ENCODE measurements at places on chromosomes 1 and 21.
A peak's percentile ranks its signal among the peaks of the same experiment; 100 is the strongest.

DNA sequence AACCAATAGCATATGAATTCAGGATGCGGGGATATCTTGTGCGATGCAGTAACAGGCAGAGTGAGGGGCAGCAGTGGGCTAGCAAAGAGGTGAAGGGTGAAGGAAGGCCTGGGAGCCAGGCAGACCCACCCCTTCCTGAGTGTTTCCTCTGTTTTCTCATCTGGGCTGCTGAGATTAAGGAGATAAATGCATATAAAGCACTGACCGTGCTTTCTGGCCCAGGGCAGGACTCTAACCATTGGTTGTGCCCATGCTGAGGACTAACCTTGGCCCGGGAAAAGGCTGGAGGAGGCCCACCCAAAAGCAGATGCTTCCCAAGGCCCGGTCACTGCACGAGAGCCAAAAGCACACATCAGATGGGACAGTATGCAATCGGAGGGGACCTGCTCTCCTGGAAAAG is 87.6 kb downstream of the PSMG1 start:
- H3K27ac ChIP-seq: no peak overlapping the region
- no peaks in the 10 kb centered on the region for H3K36me3 ChIP-seq

DNA sequence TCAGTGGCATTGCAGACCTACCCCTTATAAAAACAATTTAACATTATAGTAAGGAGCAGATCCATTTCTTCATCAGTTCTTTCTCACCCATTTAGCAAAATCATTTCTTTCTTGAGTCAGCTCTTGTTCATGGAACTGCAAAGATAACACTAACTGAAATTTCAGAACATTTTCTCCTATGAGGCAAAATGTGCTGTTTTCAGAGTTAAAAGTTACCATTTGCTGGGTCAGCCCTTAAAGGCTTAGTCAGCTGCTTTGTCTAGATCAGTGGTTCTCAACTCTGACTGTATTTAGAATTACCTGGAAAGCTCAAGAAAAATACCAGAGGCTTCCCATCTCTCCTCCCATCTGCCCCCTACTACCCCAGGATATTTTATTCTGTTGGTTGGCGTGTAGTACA is 12.2 kb downstream of the METTL13 start:
- peaks cover 82% of the 10 kb centered on the region for H3K36me3 ChIP-seq
- H3K27me3 ChIP-seq: no peaks in the 10 kb centered on the region
- peak overlapping the region; percentile 51 for H3K4me3 ChIP-seq

GRCh38 chr21:29301691-29302090 is 3.0 kb downstream of the BACH1 start:
- H3K27me3 ChIP-seq: no peaks in the 10 kb centered on the region
- H3K4me1 ChIP-seq: peaks cover 51% of the 10 kb centered on the region
- no peak overlapping the region for H3K27ac ChIP-seq
- peak overlapping the region; percentile 10 for H3K4me3 ChIP-seq
- DNase-seq: no peak

GRCh38 chr1:921011-921837 is 2.5 kb upstream of the SAMD11 start:
- no peak overlapping the region for H3K4me3 ChIP-seq
- no peak for DNase-seq

DNA sequence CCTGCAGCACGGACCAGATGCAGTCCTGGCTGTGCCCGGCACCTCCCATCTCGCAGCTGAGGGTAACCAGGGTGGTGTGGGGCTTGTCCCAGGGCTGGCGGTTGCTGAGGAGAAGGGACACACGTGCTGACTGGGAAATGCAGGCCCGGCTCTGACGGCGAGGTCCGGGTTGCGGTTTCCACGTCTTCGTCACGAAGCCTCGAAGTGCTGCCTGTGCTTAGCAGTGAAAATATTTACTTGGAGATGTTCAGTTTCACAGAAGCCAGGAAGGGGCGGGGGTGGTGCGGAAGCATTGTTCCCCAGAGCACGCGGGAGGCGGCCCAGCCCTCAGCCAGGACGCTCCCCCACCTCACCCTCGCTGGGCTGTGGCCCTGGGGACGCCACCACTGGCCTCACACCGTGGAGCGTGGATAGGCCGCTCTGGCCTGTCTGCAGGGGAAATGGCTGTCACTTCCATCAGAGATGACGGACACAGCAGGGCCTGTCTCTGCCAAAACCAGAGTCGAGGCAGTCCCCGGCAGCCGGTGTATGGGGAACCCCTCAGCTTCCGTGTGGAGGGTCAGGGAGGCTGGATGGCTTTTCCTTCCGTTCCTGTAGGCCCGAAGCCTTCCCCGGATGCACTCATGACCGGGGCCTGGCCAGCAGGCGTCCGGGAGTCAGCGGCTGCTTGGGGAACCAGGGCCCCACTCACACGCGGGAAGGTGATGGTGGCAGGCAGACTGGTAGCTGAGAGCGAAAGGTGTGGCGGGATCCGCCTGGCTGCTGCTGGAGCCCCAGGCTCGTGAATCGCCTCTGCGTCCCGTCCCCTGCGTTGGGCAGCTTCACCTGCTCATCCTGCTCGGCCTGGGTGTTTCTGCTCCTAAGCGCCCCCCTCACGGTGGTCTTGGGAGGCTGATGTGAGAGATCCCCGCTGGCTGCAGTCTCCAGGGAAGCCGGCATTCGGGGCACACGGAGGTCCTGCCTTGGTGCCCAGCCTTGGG is 14.7 kb upstream of the POFUT2 start:
- DNase-seq: peak; percentile 87
- H3K27ac ChIP-seq: peak overlapping the region; percentile 81
- no peaks in the 10 kb centered on the region for H3K36me3 ChIP-seq
- H3K4me1 ChIP-seq: no peaks in the 10 kb centered on the region
- no peaks in the 10 kb centered on the region for H3K27me3 ChIP-seq

- no peak overlapping the region for H3K4me3 ChIP-seq
- H3K36me3 ChIP-seq: no peaks in the 10 kb centered on the region
- H3K4me1 ChIP-seq: no peaks in the 10 kb centered on the region
- H3K27me3 ChIP-seq: peaks cover 12% of the 10 kb centered on the region
- no peak overlapping the region for H3K27ac ChIP-seq
Observed at GRCh38 chr1:157274698-157275534, 136.7 kb upstream of the ETV3 start.

DNA sequence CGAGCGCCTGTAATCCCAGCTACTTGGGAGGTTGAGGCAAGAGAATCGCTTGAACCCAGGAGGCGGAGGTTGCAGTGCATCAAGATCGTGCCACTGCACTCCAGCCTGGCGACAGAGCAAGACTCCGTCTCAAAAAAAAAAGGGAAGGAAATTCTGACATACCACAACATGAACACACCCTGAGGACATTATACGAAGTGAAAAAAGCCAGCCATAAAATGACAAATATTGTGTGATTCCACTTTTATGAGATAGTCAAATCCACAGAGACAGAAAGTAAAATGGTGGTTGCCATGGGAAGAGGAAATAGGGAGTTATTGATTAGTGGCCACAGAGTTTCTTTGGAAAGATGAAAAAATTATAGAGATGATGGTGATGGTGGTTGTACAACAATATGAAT is 41.7 kb downstream of the EVI5 start:
- H3K27me3 ChIP-seq: peaks cover 16% of the 10 kb centered on the region
- no peaks in the 10 kb centered on the region for H3K36me3 ChIP-seq
- H3K4me1 ChIP-seq: no peaks in the 10 kb centered on the region
- no peak overlapping the region for H3K4me3 ChIP-seq
- no peak overlapping the region for H3K27ac ChIP-seq

- no peak overlapping the region for H3K4me3 ChIP-seq
- H3K4me1 ChIP-seq: no peaks in the 10 kb centered on the region
- no peaks in the 10 kb centered on the region for H3K36me3 ChIP-seq
- H3K27me3 ChIP-seq: peaks cover 2% of the 10 kb centered on the region
- no peak for DNase-seq
Observed at GRCh38 chr1:220504329-220504728, 23.6 kb upstream of the MARK1 start.

- no peak overlapping the region for H3K4me3 ChIP-seq
- no peak overlapping the region for H3K27ac ChIP-seq
- H3K27me3 ChIP-seq: peaks cover 7% of the 10 kb centered on the region
Observed at GRCh38 chr1:209368864-209369598, 214.5 kb upstream of the CAMK1G start.

- peaks cover 5% of the 10 kb centered on the region for H3K27me3 ChIP-seq
- no peak overlapping the region for H3K27ac ChIP-seq
- H3K4me3 ChIP-seq: no peak overlapping the region
Observed at GRCh38 chr1:197954718-197955418, 37.7 kb downstream of the LHX9 start.

DNA sequence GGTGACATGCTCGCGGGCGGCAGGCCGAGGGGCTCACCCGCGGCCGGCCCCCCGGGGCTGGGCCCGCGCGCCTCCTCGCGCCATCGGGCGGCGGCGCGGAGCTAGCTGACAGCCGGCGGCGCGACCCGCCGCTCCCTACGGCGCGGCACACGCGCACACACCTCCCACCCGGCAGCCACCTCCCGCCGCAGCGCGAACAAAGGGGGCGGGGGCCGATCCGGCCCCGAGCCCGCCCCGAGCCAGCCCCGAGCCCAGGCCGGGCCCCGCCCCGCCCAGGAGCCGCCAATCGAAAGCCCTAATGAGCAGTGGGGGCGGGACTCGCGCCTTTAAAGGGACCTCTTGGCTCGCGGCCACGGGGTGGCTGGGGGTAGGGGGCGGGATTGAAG is at the start of gene KIF21B:
Gene KIF21B (minus strand): TSS at position 198 of the 386 bp plus-strand sequence. CDS start 331 bp downstream, outside the sequence.
- peak; percentile 98 for DNase-seq
- peaks cover 10% of the 10 kb centered on the region for H3K36me3 ChIP-seq
- peak within 1 kb of the TSS; percentile 97 for H3K27ac ChIP-seq
- H3K4me3 ChIP-seq: peak within 1 kb of the TSS; percentile 90
- H3K4me1 ChIP-seq: peaks cover 70% of the 10 kb centered on the region
- no peaks in the 10 kb centered on the region for H3K27me3 ChIP-seq

DNA sequence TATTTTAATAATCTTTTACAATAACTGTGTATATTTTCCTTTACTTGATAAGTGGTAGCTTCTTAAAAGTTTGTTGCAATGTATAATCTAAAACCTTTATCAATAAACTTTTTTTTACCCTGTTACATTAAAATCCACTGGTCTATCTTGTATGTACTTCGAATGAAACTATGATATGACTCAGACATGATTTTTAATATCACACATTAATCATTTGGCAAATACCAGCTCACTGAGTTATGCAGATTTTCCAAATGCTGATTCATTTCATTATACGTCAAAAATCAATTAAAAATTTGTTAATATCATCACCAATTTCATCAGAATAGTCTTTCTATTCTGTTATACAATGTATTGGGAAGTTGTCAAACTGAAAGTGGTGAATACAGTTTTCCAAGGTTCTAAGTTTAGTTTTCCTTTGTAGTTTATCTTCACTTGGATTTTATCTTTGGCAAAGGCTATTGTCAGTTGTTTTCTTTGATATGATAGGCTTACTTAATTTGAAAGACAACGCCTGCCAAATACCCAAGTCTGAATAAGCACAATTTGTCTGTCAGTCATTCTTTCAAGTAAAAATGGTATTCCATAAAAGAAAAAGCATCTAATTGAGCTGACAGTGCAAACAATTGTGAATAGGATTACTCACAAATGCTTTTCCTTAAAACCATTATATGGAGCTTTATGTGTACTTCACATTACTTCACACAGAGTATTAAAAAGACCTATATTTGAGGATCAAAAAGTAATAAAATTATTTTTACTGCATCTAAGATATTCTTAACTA is 127.0 kb downstream of the NME7 start:
- no peak overlapping the region for H3K27ac ChIP-seq
- H3K36me3 ChIP-seq: no peaks in the 10 kb centered on the region
- H3K4me1 ChIP-seq: no peaks in the 10 kb centered on the region
- no peak for DNase-seq

DNA sequence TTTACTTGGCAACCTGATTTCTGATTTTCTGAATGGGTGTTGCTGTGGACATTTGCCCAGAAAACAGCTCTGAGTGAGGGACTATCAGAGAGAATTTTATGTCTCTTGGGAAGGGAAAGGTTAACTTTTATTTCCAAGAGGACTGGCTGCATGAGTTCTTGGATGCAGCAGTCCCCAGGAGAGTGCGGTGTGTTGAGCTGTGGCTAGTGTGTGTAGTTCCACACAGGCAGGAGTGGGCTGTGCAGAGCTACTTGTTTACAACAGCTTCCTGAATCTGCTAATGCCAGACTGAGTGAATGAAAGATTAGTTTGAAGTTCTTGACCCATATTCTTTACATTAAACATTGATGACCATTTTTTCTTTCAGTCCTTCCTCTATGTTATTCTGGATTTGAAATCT is 41.0 kb upstream of the APOBEC4 start:
- no peaks in the 10 kb centered on the region for H3K36me3 ChIP-seq
- H3K4me3 ChIP-seq: no peak overlapping the region
- no peak for DNase-seq

DNA sequence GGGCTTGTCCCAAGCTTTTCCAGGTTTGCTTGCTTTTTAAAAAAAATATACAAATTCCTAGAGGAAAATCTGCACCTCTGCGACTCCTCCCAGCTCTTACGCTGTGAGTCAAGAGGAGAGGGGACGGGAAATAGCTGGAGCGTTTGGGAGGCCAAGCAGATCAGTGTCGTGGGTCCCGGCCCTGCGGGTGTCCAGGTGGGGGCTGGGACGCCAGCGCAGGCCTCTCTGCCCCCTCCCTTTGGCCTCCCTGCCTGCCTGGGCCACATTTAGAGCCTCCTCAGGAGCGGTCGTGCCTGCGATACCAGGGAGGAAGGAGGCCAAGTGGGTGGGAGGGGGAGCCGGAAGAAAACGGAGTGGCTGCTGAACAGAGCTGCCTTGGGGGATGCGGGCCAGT is 9.0 kb downstream of the WNT4 start:
- H3K36me3 ChIP-seq: no peaks in the 10 kb centered on the region
- no peaks in the 10 kb centered on the region for H3K4me1 ChIP-seq
- DNase-seq: no peak
- peaks cover 4% of the 10 kb centered on the region for H3K27me3 ChIP-seq

DNA sequence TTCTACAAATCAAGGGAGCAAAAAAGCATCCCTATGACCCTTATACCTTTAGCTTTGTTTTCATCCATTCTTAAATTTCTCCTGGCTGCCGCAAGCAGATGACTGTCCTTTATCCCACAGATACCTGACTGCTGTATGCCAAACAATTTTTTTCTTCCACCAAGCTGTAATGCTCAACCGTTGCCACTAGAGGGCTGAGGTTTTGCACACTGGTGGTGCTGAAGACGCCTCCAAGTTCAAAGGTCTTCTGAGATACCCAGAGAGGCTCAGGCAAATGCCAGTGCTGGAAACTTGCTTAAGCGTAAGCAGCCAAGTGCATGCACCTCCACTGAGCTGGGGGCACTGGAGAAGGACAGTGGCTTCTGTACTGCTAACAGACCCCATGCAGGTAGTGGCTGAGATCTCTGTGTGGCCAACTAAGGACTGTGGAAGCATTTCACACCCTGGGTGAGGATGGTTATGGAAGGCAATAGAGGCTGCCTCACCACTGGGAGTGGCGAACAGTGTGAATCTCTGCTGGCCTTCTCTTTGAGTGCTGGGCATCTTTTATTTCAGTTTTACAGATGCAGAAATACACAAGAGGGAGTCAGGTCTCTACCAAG is 28.5 kb downstream of the CNIH3 start:
- H3K27me3 ChIP-seq: peaks cover 17% of the 10 kb centered on the region
- no peak overlapping the region for H3K27ac ChIP-seq
- no peak overlapping the region for H3K4me3 ChIP-seq
- no peaks in the 10 kb centered on the region for H3K36me3 ChIP-seq
- H3K4me1 ChIP-seq: peaks cover 8% of the 10 kb centered on the region

DNA sequence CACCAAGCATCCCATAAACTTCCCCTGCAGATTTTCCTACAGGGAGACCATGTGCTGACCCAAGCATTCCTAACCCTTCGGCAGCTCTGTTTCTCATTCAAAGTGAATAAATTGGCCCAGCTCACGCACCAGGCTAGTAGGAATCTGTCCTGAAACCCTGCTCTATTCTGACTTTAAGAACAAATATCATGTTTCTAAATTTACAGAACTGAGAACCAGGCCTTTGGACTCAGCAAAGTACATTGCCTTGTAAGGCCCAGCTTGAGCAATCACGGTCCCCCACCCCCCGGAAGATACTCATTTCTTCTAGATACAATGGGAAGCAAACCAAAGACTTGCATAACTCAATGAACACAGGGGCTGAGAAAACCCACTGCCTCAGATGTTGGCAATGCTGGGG is 160.1 kb upstream of the NFIA start:
- DNase-seq: no peak
- peaks cover 2% of the 10 kb centered on the region for H3K27me3 ChIP-seq
- no peaks in the 10 kb centered on the region for H3K4me1 ChIP-seq
- no peak overlapping the region for H3K27ac ChIP-seq

Data from activated CD4-positive, alpha-beta T cell treated with anti-CD3 and anti-CD28 coated beads, Interleukin-2, amount 10 ng/mL, durations not matched to agents 24 days and 14 days (primary cell).